Stimulated activated CD4-positive, alpha-beta T cell treated with anti-CD3 and anti-CD28 coated beads, Interleukin-1b, Interleukin-23, amount 100 ng/mL, for 1 hour (primary cell): ENCODE measurements at places on chromosomes 5 and 9.

DNA sequence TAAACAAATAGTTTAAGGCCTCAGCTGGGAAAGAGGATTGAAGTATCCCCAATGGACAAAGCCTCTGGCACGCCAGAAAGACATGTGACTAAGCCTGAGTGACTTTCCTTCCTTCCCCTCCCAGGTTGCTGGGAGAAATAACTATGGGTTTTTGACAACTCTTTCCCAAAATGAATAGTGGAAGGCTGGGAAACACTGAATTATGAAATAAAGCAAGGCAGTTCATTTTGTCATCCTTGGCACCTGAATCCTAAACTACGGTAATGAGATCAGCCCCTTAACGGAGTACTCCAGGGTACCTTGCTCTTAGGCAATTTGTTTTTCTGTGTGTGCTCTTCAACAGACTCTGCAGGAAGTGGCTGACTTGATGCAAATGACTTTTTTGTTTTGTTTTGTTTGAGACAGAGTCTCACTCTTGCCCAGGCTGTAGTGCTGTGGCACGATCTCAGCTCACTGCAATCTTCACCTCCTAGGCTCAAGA is 75.2 kb downstream of the LMNB1 start:
- no peak for DNase-seq

GRCh38 chr5:39176759-39177630 is 42.4 kb downstream of the FYB1 start:
- DNase-seq = no peak

DNA sequence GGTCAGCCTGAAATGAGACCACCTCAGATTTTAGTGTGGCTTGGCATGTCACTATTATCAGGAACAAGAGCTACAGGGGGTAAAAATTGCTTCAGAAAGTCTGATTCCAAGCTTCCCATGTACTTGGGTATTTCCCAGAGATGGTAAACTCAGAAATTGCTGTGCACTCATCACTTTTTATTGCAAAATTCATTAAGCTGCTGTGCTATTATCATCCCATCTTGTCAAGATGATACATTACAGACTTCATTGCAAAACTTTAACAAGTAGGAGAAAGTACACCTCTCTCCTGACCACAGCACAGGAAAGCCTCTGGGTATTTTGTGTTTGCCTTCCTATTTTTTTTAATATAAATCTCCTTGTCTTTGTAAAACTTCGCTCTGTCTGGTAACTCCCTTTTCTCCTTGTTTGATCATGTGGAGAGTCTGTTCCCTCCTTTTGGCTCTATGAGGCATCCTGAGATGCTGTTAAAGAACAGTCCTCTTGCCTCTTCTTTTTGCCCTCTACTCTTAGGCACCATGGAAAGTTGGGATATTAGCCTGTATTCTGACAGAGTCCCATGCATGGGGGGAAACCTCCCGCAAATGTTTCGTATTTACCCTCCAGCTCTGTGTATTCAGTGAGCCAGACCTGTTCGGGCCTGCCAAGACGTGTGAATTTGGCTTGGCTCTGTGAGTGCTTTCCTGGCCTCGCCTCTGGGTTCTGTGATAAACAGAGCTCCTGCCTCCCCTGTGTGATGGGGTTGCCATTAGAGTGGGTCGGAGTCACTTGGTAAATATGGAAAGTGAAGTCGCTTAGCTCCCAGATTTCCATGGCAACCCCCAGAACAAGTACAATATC is 260.7 kb downstream of the NR3C1 start:
- DNase-seq = no peak

GRCh38 chr9:81237565-81238231 is 451.6 kb downstream of the TLE1 start:
- no peak for DNase-seq

GRCh38 chr5:21844960-21845359 is 1008.2 kb downstream of the CDH12 start:
- no peak for DNase-seq

DNA sequence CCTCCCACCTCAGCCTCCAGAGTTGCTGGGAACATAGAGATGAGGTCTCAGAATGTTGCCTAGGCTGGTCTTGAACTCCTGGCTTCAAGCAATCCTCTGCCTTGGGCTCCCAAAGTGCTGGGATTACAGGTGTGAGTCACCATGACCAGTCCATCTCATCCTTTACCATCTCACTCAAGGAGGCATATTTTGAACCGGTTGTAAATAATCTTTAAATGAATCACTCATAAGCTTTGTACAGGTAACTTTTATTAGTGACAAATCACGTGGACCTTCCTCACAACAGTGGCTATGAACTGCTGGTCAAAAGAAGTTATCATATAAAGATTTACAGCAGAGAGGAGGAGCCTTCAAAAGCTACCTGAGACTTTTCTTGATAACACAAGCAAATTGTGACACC is 70.7 kb downstream of the RFK start:
- DNase-seq = no peak

DNA sequence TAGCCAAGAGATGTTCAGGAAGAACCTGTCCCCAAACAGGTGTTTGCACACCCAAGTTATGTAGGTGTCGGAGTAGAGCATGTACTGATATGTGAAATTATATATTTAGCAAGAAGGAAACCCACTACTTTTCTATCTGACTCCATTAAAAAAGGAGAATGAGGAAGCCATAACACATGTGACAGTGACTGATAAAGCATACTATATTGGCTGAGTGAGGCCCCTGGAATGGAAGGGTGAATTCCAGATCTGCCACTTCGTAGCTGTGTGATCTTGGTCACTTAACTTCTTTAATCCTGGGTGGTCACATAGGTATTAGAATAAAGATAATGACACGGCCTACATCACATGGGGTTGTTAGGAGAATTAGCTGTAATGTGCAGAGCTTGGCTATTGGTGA is 116.0 kb upstream of the MAN2A1 start:
- no peak for DNase-seq

DNA sequence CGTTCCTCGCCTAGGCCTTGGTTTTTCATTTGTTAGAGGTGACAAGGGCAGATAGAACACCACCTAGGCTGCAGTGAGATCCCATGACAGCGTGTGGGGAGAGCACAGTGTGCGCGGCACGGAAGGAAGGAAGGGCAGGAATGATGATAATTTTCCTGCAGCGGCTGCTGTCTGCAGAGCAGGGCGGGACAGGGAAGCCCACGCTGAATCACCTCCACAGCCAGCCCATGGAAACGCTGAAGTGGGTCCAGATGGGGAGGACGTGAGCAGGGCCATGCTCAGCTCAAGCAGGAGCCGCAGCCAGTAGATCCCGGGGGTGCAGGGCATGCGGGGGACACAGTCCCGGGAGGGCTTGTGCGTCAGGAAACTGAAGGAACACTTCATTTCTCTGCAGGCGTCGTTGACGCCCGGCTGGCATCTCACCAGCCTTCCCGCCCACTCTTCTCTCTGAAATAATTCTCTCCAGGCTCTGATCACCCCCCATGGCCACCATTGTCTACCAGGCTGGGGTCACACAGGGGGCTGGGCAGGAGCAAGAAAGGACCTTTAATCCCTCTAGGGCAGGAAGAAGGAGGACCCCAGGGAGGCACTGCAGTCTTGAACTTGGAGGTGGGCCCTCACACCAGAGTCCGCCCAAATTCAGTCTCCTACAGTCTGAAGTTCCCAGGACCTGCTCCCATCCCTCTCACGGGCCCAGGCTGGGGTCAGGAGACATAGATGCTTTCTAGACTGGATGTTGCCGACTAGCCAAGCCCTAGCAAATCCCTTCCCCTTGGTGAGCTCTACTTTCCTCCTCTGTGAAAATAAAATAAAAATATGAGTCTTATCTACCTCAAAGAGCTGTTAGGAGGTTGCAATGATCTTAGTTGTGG is 20.9 kb upstream of the SYNPO start:
- DNase-seq = no peak
